T-helper 2 cell treated with Interferon-gamma antibody and Interleukin-4, amounts not matched to agents 5 μg/mL and 100 μg/mL, for 36 hours (primary cell): ENCODE measurements at places on chromosomes 5 and 9.

DNA sequence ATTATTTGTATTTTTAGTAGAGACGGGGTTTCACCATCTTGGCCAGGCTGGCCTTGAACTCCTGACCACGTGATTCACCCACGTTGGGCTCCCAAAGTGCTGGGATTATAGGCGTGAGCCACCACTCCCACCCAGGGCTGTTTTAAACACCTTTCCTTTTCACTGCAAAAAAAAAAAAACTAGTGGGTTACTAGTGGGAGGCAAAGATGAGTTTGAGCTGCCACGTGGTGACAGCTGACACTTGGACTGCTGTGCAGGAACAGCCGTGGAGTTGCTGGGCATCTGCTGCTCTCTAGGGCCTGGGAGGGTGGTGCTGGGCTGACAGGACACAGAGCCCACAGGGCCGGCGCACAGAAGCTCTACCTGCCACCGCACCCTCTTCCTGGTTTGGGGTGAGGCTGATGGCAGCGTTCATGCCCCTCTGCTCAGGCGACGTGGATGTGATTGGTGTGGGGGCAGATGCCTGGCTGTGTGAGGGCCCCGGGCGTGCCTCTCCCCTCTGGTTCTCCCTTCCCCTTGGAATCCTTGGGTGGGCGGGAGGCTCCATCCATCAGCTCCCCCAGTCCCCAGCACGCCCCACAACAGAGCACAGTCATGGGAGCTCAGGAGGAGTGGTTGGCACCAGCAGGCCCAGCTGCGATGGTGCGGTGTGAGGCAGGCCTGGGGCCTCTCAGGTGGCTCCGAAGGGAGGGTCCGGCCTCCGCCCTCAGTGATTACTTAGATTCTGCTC lies 16.9 kb downstream of the RABL6 start:
- no peak for DNase-seq
- H3K27me3 ChIP-seq, result no peaks in the 10 kb centered on the region
- no peak overlapping the region for H3K4me3 ChIP-seq

GRCh38 chr9:27584931-27585330 lies 11.7 kb upstream of the C9orf72 start:
- no peak for DNase-seq
- H3K4me3 ChIP-seq, result no peak overlapping the region
- H3K27ac ChIP-seq, result no peak overlapping the region
- no peaks in the 10 kb centered on the region for H3K4me1 ChIP-seq
- peaks cover 22% of the 10 kb centered on the region for H3K27me3 ChIP-seq

DNA sequence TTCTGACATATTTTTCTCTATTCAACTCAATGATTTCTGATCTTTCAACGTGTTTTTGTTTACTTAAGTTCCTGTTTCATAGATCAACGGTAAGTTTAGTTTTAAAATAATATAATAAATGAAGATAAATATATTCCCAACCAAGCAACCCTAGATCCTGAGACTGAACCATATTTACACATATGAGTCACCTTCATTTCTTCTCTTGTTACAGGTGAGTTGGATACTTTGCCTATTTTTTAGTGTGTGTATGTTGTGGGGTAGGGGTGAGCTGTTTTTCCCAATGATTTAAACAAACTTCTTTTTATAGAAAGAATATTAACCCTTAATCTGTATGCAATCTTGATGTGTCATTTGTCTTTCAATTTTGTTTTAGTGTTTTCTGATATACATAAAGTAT lies 186.9 kb downstream of the MCTP1 start:
- no peak overlapping the region for H3K27ac ChIP-seq
- no peak for DNase-seq
- H3K27me3 ChIP-seq, result no peaks in the 10 kb centered on the region
- H3K36me3 ChIP-seq, result no peaks in the 10 kb centered on the region
- H3K4me1 ChIP-seq, result no peaks in the 10 kb centered on the region
- H3K4me3 ChIP-seq, result no peak overlapping the region

DNA sequence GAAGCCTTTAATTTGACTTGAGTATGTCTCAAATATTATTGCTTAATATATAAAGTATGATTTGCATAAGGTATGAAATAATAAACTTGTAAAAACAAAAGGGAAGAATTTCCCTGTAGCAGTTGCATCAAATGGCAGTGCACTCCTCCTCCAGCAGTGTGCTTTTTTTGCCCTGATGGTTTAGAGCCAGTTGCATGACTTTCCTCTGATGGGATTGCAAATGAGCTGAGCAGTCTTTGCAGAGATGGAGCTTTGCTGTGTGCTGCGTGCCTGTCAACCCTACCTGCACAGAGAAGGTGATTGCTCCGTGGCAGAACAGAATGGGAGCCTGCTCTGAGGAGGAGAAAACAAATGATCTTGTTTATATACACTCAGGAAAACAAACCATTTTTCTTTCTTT lies 22.7 kb upstream of the CATSPER3 start:
- no peak for DNase-seq
- H3K4me3 ChIP-seq, result no peak overlapping the region
- no peak overlapping the region for H3K27ac ChIP-seq
- H3K36me3 ChIP-seq, result peaks cover 5% of the 10 kb centered on the region

DNA sequence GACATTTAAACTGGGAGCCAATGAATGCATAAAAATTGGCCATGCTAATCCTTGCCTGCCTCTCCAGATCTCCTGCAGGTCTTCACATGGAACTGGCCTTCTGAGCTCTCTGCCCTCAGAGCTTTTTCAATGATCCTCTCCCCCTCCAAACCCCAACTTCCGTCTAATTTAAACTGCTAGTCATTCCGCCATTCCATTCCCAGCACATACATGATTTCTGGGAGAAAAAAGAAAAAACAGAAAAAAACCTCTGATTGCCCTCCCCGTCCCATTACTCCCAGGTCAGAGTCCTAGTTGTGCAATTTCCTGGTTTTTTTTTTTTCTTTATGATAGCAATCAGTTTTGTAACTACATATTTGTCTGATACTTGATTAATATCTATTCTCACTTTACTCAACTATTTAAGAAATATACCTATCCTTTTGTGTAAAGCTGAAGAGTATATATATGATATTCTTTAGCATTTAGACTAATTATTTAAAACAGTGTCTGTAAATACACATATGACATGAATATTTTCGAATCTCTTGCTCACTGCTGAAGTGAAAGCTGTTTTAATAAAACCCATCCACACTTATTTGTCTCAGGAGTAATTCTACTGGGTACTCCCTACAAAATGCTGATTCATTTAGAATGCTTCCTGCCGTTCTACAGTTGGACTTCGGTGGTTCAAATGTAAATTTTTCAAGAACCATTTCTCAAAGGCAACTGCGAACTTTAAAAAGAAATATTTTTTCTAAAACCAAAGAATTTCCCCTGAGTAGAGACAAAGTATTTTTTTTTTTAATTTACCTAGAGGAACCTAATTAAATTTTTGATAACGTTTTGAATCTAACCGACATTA lies 1.6 kb downstream of the HINT1 start:
- no peaks in the 10 kb centered on the region for H3K27me3 ChIP-seq
- DNase-seq, result no peak
- peak overlapping the region; percentile 86 for H3K4me3 ChIP-seq
- H3K4me1 ChIP-seq, result peaks cover 41% of the 10 kb centered on the region
- H3K27ac ChIP-seq, result peak overlapping the region; percentile 92
- H3K36me3 ChIP-seq, result peaks cover 57% of the 10 kb centered on the region

GRCh38 chr9:97563458-97564135 lies 62.1 kb downstream of the TMOD1 start:
- H3K36me3 ChIP-seq, result no peaks in the 10 kb centered on the region
- no peak overlapping the region for H3K4me3 ChIP-seq
- H3K4me1 ChIP-seq, result peaks cover 14% of the 10 kb centered on the region
- no peak for DNase-seq
- H3K27me3 ChIP-seq, result peaks cover 10% of the 10 kb centered on the region
- H3K27ac ChIP-seq, result no peak overlapping the region

DNA sequence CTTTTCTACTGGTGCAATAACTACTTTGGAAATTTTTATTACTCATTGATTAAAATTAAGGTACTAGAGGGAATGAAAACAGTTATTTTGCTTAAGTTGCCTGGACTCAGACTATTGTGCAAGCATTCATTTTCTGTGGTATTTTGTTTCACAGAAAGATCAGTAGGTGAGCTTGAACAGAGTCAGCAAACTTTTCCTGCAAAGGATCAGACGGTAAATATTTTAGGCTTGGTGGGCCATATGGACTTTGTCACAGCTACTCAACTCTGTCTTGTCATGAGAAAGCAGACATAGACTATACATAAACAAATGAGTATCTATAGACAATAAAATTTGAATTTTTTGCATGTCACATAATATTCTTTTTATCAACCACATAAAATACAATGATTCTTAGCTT lies 1036.4 kb downstream of the NR2F1-AS1 start:
- no peak overlapping the region for H3K4me3 ChIP-seq
- H3K36me3 ChIP-seq, result no peaks in the 10 kb centered on the region
- H3K27ac ChIP-seq, result no peak overlapping the region
- no peaks in the 10 kb centered on the region for H3K27me3 ChIP-seq
- no peaks in the 10 kb centered on the region for H3K4me1 ChIP-seq
- DNase-seq, result no peak

DNA sequence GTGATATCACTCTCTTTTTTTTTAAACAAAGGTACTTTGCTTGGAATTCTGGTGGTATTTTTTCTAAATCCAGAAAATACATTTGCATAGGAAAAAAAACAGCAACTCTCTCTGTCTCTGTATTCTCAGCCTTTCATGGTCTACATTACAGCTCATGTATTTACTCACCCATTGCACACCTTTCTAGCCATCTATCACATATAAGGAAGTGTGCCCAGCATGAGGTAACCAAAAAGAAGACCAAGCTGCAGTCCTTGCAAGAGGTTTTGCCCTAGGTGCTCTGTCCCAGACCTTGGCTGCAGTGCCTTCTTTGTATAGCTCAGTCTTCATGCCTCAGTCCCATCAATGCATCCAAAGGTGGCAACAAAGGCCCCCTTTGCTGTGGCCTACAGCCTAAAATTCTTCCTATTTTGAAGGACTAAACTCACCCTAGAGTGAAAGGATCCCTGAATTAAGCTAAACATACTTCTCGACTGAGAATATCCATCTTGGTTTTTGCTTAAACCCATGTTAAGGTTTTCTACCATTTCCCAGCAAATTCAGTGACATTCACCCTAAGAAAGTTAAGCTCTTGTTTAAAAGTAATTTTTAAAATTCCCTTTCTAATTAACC lies 446.4 kb downstream of the KIF4B start:
- no peak overlapping the region for H3K4me3 ChIP-seq
- H3K27ac ChIP-seq, result no peak overlapping the region
- H3K36me3 ChIP-seq, result no peaks in the 10 kb centered on the region
- no peak for DNase-seq
- no peaks in the 10 kb centered on the region for H3K4me1 ChIP-seq
- no peaks in the 10 kb centered on the region for H3K27me3 ChIP-seq

DNA sequence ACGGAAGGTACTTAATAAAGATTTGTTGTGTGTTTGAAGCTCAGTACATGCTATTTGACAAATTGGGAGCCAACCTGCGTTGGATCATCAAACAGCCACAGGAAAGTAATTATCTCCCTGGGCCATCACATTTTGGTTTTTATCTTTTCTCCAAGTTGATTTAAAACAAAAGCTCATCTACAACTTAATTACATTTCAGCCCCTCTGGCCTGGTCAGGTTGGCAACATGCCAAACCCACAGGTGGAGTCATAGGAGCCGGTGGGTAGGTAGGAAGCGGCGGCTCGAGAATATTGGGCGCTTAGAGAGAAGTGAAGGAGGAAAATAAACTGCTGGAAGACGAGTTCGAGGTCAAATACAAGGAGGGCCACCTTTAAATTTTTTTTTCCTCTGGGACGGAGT lies 64.9 kb upstream of the FANCC start:
- H3K4me1 ChIP-seq, result no peaks in the 10 kb centered on the region

DNA sequence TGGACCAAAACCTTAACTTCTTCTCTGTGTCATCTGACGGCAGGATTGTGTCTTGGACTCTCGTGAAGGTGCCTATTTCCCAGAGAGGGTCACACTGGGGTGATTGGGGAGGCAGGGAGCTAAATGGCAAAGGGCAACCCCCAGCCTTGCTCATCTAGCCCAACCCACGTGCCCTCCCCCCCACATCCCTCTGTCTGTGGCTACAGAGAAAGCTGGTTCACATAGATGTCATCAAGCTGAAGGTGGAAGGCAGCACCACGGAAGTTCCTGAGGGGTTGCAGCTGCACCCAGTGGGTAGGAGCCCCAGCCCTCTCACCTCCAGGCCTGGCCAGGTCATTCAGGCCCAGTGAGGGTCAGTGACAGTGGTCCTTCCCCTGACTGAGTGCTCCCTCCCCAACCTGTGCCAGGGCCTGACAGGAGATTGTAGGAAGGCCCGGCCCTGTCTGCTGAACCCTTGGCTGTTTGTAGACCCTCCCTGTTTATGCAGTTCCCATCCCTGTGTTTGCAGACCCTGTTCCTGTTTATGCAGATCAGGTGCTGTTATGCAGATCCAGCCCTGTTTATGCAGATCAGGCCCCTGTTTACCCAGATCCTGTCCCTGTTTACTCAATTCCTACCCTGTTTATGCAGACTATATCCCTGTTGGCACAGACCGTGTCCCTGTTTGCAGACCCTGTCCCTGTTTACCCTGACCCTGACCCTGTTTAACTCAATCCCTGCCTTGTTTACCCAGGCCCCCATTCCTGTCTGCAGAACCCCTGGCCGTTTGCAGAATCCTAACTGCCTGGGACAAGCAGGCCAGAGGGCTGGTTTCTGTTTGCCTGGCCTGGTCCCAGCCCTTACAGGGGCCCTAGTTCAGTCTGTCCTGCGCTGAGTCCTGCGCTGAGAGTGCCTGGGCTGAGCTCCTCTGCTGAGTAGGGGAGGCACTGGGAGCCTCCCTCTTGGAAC lies 10.4 kb downstream of the ENHO start:
- H3K27ac ChIP-seq, result no peak overlapping the region
- DNase-seq, result no peak
- H3K4me1 ChIP-seq, result no peaks in the 10 kb centered on the region
- H3K27me3 ChIP-seq, result peaks cover 2% of the 10 kb centered on the region
- H3K4me3 ChIP-seq, result no peak overlapping the region

DNA sequence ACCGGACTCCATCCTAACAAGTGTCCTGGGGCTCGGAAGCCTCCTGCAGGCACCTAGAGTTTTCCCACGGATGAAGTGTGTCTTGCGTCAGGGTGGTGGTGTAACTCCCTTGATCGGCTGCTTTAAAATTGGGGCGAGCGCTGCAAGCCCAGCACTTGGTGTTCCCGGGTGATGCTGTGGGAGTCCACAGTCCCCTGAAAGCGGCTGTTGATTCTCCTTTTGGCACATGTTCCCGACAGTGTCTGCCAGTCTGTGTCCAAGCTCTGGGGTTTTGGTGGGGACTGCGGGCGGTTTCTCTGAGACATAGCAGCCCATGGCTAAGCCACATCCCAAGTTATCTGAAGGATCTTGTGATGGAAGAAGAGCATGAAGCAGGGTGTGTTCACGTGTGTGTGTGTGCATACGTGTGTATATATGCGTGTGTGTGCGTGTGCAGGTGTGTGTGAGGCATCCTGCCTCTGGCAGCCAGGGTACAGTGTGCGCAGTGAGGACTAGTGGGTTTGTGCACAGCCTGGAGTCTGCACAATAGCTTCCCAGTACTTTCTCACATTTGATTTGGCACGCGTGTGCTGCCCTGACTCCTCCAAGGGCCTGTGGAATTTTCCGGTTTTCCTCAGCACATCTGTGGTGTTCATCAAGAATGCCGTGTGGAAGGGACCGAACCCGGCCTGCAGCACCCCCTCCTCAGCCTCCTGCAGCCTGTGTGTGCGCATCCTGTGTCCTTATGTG lies 16.9 kb downstream of the SLC25A48 start:
- no peak for DNase-seq
- H3K36me3 ChIP-seq, result no peaks in the 10 kb centered on the region
- H3K4me1 ChIP-seq, result no peaks in the 10 kb centered on the region
- no peak overlapping the region for H3K27ac ChIP-seq
- no peak overlapping the region for H3K4me3 ChIP-seq
- peaks cover 3% of the 10 kb centered on the region for H3K27me3 ChIP-seq

- peaks cover 19% of the 10 kb centered on the region for H3K4me1 ChIP-seq
- H3K27me3 ChIP-seq, result no peaks in the 10 kb centered on the region
- H3K27ac ChIP-seq, result no peak overlapping the region
Observed at GRCh38 chr9:79660615-79661014, 88.8 kb downstream of the TLE4 start.
